ENCODE measurements at places on chromosomes 5 and 9.
A peak's percentile ranks its signal among the peaks of the same experiment; 100 is the strongest.

GRCh38 chr9:14693251-14693861 is at the start of gene ZDHHC21:
Gene ZDHHC21, minus strand, starts transcription at chr9:14693432. Its CDS starts 19,092 bp downstream, at chr9:14674340.
- DNase-seq, result peak; percentile 83

GRCh38 chr9:3824581-3824980 is 298.8 kb upstream of the RFX3 start:
- peak; percentile 43 for DNase-seq

DNA sequence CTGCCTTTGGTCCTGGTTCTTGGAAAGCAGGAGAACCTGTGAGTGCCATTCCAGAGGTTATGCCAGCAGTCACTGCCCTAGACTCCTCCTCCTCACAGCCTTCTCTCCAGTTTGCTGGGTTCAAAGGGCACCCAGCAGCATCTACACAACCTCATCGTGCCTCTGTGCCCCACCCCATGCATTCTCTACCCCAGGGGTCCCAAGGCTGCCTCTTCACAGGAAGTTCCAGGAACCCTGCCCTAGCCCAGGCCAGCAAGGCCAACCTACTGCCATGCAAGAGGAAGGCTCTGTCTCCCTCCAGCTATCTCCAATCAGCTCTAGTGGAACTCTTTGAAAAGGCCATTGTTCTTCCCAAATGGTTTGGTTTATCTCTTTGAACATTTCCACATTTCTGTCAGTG is 21.2 kb downstream of the ENC1 start:
- no peak for DNase-seq

DNA sequence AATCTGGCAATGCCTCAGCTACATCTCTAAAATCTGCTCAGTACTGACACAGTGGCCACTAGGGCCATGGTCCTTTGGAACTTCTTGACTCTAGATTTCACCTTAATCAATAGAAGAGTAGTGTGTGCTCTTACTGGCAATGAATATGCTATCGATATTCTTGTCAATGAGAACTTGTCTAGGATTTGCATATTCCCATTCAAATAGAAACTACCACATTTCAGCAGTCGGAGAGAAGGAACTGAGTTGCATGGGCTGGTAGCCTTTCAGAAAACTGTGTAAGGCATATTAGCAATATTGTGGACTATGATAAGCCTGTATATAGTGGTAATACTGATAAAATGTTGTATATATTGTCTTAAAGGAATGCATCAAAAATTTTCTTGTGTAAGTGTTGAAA is 45.3 kb upstream of the NAA35 start:
- no peak for DNase-seq

DNA sequence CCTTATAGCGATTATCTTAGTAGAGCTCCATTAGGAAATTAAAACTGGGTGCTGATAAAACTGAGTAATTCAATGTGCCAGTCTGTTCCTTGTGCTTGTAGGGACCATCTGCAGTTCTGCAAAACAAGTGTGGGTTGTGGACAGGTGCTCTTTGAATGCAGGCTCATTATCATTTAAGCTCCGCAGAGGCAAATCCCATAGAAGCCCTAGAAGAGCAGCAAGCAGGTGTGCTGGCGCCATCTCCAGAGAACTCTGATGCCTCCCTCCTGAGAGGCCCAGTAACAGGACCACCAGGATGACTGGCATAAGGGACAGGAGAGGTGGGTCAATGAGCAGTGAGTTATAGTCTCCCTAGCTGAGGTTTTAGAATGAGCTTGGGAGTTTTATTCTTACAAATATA is 1342.4 kb upstream of the DMAC1 start:
- no peak for DNase-seq

- no peak for DNase-seq
Measured at GRCh38 chr5:14569948-14570691, 11.5 kb upstream of the OTULINL start.

GRCh38 chr9:125889476-125890419 is 142.6 kb downstream of the PBX3 start:
- peak; percentile 88 for DNase-seq

- peak; percentile 72 for DNase-seq
Measured at GRCh38 chr9:34675048-34675714, 12.7 kb upstream of the CCL27 start.

GRCh38 chr5:157351802-157352092 is 85.8 kb downstream of the CYFIP2 start:
- DNase-seq, result no peak

DNA sequence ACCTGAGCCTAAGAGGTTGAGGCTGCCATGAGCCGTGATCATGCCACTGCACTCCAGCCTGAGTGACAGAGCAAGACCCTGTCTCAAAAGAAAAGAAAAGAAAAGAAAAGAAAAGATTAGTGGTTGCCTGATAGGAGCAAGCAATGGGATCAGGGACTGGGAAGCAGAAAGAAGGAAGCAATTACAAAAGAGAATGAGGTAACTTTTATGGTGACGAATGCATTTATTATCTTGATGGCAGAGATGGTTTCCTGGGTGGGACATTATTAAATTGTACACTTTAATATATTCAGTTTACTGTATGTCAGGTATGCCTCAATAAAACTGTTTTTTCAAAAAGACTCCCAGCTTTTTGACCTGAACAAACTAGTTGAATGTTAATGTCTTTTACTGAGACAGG is 7.5 kb upstream of the PFDN1 start:
- no peak for DNase-seq

DNA sequence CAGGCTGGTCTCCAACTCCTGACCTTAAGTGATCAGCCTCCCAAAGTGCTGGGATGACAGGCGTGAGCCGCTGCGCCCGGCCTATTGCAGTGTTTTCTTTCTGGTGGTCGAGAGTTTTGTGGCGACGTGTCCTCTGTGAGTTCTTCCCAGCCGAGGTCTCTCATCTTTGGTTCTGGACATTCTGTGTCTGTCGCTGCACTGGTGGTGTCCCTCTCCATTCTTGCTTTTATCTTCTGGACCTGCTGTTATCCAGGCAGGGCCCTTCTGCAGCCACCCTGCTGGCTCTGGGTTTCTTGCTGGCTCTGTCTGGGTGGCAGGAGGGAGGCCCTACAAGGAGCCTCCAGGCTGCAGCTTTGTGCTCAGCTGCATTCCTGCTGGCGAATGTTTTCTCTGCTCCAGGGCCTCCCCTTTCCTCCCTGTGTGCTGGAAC is 49.1 kb upstream of the EXOC3 start:
- no peak for DNase-seq

- peak; percentile 81 for DNase-seq
Measured at GRCh38 chr5:142716963-142717362, 31.1 kb upstream of the FGF1 start.

DNA sequence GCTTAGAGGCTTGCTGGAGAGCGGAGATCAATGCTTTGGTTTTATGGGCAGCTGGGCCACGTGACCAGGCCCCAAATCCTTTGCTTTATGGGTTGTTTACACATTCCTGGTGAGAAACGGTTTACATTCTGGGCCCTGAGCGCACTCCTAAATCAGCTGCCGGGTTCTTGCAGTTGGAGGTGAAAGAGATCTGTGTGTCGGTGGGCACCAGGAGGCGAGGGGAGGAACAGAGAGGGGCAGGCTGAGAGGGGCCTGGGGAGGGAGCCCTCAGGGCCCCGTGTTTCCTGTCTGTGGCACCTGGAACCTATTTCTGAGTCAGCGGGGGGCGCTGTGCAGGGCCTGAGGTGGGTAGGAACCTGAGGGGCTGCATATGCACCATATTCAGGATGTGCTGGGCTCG is 63.5 kb upstream of the HAND1 start:
- no peak for DNase-seq

DNA sequence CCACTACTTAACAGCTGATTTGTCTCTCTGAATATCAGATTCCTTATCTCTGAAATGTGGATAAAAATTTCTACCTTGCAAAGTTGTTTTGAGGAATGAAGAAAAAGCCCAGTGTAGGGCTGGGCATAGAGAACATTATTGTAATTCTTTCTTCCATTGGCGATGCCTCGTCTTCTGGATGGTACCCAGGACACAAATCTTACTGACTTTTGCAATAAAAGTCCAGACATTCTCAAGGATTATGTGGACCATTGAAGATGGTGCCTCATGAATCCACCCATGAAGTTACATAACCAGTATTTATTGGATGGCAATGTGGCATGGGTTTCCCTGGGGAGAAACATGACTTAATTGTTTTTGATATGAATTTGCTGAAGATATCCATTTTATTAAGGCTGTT is 33.1 kb downstream of the NNT start:
- no peak for DNase-seq

DNA sequence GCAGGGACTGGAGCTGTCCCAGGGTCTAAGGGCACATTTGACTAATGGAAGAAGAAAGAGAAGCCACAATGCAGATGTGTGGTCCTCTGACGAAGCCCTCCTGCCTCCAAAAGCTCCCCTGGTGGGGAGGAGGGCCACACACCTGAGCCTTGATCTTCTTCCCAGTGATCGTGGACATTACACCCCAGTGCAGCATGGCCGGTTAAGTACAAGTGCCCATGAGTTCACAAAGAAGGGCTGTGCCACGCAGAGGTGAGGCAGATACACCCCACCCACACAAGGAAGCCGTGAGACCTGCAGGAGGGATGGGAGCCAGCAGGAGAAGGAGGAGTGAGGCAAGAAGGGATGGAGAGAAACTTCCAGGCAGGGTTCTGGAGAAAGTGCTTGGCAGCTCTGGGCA is 199.0 kb upstream of the MVB12B start:
- no peak for DNase-seq

- DNase-seq, result no peak
Measured at GRCh38 chr5:126220725-126221124, 202.5 kb upstream of the GRAMD2B start.

GRCh38 chr9:114291886-114292590 is 30.9 kb upstream of the ORM1 start:
- DNase-seq, result no peak

GRCh38 chr5:159005062-159005461 is 94.7 kb downstream of the EBF1 start:
- no peak for DNase-seq

DNA sequence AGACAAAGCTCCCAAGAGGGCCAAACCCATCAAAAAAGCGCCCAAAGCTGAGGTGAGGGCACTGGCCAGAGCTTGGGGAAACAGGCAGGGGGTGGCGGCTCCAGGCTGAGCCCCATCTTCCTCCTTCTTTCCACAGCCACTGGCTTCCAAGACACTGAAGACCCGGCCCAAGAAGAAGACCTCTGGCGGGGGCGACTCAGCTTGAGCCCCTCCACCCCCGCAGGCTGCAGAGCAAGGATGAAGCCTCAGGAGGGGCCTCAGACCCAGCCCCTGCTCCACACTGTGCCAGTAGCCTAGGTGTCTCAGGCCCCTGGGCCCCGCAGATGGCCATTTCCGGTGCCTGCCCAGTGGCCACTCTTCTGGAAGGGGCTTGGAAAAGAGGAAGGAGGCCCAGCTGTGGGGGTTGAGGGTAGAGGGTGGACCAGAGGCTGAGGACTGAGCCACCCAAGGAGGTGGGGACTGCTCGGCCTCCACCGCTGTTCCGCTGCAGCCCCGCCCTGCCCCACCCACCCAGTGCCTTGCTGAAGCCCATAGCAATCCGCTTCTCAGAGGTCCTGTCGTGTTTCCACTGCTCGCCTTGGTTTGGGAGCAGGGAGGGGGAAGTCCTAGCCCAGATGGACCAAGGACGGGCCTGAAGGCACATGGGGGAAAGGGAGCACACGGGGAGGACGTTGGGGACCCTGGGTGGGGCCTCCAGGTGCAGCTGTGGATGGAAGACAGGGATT is 6.9 kb downstream of the REEP2 start:
- DNase-seq, result no peak

GRCh38 chr5:152987131-152987530 is 503.3 kb upstream of the GRIA1 start:
- DNase-seq, result no peak

DNA sequence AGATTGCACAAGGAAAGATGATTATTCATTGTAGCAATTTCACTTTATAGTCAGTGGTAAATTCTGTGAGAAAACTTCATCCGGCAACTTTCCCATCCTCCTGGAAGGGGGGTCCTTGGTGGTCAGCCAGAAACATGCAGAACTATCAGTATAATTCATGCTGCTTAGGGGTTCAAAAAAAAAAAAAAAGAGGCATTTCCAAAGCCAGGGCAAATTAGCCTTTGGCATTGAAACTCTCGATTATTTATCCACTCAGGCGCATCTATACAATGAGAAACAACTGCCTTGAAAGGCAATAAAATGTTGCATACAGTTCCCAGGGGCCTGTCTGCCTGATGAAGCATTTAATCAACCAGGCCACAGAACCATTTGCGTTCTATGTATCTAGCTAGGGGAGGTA is 263.3 kb downstream of the TMEM167A start:
- peak; percentile 74 for DNase-seq

DNA sequence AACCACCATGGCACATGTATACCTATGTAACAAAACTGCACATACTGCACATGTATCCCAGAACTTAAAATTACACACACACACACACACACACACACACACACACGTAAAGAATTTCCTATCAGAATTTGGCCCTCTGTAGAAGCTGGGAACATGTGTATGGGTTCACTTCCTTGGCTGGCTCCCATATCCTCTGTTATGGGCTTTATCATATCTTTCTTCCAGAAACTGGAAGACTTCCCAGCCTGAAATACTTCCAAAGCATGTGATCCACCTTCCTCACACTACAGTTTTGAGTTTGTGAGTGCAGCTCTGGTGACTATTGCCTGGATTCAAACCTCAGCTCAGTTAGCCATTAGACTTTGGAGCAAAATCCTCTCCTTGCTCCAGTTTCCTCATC is 78.6 kb upstream of the GDNF start:
- DNase-seq, result peak; percentile 28

- DNase-seq, result no peak
Measured at GRCh38 chr5:78178356-78178755, 116.1 kb downstream of the AP3B1 start.

DNA sequence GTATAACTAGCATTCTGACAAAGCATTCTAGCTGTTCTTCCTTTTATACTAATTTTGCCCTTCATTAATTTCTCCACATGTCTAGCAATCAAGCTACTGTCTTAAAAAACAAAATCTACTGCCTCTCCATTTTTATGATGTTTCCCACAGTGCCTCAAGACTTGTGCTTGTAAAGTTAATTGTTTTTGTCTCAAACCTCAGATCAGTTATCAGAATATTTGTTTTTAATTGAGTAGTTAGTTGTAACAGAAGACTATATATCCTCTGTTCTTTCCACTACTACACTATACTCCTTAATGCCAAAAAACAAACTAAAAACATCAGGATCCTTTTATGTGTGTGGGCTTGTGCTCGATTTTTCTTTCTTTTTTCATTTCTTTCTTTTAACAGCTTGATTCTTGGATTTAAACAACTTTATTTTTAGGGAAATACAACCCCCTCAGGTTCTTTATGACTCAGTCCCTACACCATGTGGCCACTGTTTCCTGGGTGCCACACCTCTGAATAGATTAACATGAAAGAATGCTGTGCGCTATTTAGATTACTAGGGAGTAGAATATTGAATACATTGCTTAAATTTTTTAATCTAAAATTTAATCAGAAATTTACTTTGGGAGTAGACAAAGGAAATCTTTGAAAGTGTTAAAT is 1.2 kb downstream of the ASPN start:
- no peak for DNase-seq

DNA sequence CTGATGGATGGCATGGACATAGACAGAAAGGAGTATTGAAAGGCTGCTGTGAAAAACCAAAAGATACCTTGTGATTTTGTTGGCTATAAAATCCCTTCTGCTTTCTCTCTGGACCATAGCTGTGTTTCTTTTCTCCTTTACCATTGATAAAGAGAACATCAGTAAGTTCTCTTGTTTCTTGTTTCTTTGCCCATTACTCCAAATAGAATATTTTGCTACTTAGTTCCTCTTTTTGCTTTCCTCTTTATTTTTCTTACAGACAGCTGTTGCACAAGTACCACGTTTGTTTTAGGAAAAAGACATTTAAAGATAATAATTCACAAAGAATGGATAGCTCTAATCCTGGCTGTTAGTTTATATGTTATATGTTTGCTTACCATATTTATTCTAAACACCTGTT is 1129.2 kb downstream of the DTWD2 start:
- no peak for DNase-seq
